Upper lobe of right lung (tissue), 1 donor: ENCODE measurements at places on chromosomes 3 and 15.
A peak's percentile ranks its signal among the peaks of the same experiment; 100 is the strongest.

- no peak for DNase-seq
These were observed 11.1 kb upstream of the RTP2 start for GRCh38 chr3:187713504-187713903.

GRCh38 chr3:174958671-174959328 lies 99.7 kb downstream of the NAALADL2 start:
- DNase-seq, result no peak

DNA sequence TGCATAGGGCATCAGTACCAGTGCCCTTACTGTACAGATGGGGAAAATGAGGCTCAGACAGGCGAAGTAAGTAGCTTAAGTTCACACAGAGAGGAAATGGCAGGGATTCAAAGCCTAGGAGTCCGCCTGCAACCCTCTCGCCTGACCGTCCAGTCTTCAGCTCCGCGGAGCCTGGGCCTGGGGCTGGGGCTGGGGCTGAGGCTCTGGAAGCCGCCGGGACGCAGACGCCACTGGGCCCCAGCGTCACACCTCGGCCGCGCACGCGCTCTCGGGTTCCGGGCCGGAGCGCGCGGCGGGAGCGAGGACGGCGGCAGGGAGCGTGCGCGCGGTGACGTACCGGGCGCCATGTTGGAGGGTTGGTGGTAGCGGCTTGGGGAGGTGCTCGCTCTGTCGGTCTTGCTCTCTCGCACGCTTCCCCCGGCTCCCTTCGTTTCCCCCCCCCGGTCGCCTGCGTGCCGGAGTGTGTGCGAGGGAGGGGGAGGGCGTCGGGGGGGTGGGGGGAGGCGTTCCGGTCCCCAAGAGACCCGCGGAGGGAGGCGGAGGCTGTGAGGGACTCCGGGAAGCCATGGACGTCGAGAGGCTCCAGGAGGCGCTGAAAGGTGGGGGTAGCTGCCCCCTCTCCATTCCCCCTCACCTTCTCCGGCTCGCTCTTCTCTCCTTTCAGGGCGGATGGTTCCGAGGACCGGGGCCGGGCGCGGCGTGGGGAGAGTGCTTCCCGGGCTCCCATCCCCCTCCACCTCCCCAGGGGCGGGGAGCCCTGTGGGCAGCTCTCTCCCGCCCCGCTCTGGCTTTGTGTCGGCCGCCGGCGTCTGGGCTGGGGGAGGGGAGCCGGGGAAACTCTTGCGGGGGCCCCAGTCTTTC lies at the start of gene PPP4R2:
PPP4R2 (plus strand) TSS at position 339 of the 861 bp plus-strand sequence; CDS start at position 566, 227 bp downstream.
- peak; percentile 95 for DNase-seq

DNA sequence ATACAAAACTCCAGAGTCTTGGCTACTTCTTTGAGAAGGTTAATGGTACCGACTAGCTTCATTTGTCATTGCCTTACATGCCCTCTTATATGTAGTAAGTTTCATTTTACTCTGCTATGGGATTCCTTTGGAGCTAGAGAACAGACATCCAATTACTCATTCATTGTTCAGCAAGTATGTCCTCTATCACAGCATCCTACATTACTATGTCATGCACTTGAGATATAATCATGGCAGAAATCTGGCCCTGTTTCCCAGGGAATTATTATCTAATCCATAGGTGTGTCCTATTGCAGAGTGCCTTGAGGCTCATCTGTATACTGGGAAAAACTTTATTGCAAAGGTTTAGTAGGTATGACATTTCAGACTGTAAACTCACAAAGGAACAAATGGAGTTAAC lies 333.1 kb upstream of the NECTIN3 start:
- no peak for DNase-seq

DNA sequence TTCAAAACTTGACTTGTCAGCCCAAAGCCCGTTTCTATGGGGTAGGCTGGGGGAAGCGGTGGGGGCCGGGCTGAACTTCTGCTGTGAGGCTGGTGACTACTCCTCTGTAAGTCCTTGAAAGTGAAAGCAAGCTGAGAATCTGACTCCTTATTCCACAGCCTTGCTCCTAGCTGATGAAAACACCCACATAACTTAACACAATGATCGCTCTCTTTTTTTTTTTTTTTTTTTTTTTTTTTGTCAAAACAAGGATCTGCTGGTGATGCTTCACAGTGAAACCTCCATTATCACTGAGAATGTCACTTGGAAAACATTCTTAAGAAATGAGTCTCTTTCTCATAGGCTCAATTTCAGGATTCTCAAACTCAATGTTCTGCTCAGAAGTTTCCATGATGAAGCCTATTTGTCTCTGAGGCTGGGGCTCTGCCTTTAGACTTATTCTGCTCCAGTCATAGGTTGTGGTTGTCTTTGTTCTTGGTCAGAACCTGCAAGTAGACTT lies 31.4 kb upstream of the TKT start:
- DNase-seq, result no peak
